ENCODE measurements at places on chromosomes 3 and 15. TPM values are rescaled to one million over a fixed set of nuclear protein-coding genes. Genes with fewer than 3 reads are reported as not detected.

The MEX3B gene
- polyA plus RNA-seq = 13.6 TPM

The LMAN1L gene
- not detected for polyA plus RNA-seq

The TMEM44 gene
- polyA plus RNA-seq = 14.0 TPM

The AP4E1 gene
- 1.1 TPM for polyA plus RNA-seq

The HTR3E gene
- polyA plus RNA-seq = not detected

The MAPKBP1 gene
- polyA plus RNA-seq = 4.3 TPM

The SERINC4 gene
- 0.14 TPM for polyA plus RNA-seq

The P3H2 gene
- polyA plus RNA-seq = 31.1 TPM

The CLDN1 gene
- 6.1 TPM for polyA plus RNA-seq

The RARRES1 gene
- polyA plus RNA-seq = 0.09 TPM

The DUOXA2 gene
- 0.05 TPM for polyA plus RNA-seq

The CAMKV gene
- 74.5 TPM for polyA plus RNA-seq

The C3orf62 gene
- 1.4 TPM for polyA plus RNA-seq

The C3orf22 gene
- not detected for polyA plus RNA-seq

The TERC gene
- 2.3 TPM for polyA plus RNA-seq

The ST8SIA2 gene
- 3.0 TPM for polyA plus RNA-seq

The SI gene
- polyA plus RNA-seq = not detected

The AMT gene
- 90.1 TPM for polyA plus RNA-seq
